Putamen (tissue), 1 donor: ENCODE measurements at places on chromosomes 6 and 20.

DNA sequence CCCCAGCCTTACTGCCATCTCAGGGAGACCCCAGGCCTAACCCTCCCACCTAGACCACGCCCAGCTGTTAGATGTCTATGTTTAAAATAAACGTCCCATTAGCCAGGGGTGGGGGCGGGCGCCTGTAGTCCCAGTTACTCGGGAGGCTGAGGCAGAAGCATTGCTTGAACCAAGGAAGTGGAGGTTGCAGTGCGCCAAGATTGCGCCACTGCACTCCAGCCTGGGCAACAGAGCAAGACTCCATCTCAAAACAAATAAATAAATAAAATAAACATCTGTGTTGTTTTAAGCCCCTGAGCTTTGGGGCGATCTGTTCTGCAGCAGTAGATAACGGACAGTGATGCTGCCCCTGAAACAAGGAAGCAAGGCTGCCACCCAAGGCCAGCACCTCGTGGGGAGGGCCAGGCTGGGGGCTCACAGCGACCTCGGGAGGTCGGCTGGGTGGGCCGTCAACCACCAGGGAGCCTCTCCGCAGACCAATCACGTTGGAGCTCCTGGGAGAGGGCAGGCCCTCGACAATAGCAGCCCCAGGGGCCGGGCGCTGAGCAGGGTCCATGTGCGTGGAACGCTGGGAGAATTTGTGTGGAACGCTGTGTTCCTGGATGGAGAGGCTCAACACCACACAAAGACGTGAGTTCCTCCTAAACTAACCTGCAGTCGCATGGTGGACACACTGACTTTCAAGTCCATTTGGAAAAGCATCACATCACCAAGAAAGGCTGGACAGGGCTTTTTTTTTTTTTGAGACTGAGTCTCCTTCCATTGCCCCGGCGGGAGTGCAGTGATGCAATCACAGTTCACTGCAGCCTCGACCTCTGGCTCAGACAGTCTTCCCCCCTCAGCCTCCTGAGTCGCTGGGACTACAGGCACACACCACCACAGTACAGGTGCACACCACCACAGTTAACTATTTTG lies 1.0 kb upstream of the HELZ2 start:
- DNase-seq = no peak

DNA sequence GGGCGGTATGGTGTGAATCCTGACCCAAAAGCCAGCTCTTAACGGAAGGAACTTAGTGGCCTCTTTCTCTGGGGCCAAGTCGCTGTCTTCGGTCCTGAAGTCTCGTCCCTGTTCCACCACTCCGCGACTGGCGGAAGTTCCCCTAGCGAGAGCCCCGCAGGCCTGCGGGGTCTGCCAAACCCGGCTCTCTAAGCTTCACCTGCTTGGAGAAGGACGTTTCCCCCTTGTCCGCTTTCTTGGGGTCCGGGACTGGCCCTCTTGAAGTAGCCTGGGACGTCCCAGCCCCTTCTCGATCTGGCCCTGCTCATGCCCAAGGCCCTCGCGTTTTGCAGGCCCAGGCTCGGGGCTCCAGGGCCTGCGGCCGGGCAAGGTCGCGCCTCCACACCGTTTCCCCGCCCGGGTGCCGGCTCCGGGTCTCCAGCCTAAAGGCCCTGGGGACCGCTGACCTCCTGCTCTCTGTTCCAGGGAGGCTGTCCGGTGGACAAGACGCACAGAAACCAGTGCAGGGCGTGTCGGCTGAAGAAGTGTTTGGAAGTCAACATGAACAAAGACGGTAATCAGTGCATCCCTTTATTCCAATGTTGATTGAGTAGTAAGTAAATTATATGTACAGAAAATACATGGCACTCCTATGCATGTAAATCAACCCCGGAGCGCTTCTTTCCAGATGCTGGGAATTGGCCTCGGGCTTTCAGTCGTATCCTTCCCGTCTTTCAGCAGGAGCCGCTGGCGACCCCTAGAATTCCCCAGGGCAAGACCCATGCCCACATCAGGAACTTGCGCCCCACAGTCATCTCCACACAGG lies 8.8 kb downstream of the NR2E1 start:
- DNase-seq = no peak

- no peak for DNase-seq
Observed at GRCh38 chr20:39800111-39800510, 838.0 kb downstream of the DHX35 start.

GRCh38 chr20:38369389-38369788 lies 23.1 kb downstream of the LBP start:
- DNase-seq = no peak

DNA sequence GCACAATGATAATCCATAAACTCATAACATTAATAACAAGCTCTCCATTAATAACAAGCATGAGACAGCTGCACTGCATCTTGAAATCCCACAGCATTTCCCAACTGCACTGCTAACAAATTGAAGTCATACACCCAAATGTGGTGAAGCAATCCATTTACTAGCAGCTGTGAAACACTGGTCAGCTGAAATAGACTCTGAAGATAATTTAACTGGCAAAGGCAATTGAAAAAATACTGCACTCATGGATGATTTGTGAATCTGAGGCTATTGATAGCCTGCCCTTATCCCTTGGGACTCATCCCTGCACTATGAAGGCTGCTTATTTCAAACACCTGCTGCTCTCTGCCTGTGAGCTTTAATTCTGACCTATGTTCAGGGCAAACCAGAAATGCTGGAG lies 49.1 kb upstream of the PLCB1 start:
- no peak for DNase-seq
